Prostate gland (tissue), 2 donors: ENCODE measurements at places on chromosomes 6 and 20. TPM values are rescaled to one million over a fixed set of nuclear protein-coding genes. Genes with fewer than 3 reads are reported as not detected.
A peak's percentile ranks its signal among the peaks of the same experiment; 100 is the strongest.

The SLC13A3 gene
- total RNA-seq, result 16.9 TPM

The SKIC2 gene
- 66.2 TPM for total RNA-seq

The WFDC12 gene
- not detected for total RNA-seq

The MUC22 gene
- 0.17 TPM for total RNA-seq

The IL20RA gene
- total RNA-seq, result 19.9 TPM

The SDHAF4 gene
- total RNA-seq, result 8.5 TPM

The OPRL1 gene
- total RNA-seq, result 1.5 TPM

The LHFPL5 gene
- total RNA-seq, result not detected

The GTSF1L gene
- not detected for total RNA-seq

The GJA10 gene
- not detected for total RNA-seq

The CD40 gene
- 16.9 TPM for total RNA-seq

The PPIL4 gene
- total RNA-seq, result 23.4 TPM

The SMLR1 gene
- total RNA-seq, result not detected

The PKIB gene
- 2.6 TPM for total RNA-seq

The LAMA2 gene
- total RNA-seq, result 10.1 TPM

The CRIP3 gene
- total RNA-seq, result 7.3 TPM

The CRNKL1 gene
- 22.0 TPM for total RNA-seq

The ADGRB3 gene
- total RNA-seq, result 3.1 TPM

GRCh38 chr6:79635232-79635543, 4.1 kb downstream of the SH3BGRL2 start:
- H3K27ac ChIP-seq, result no peak overlapping the region
- no peak for DNase-seq
- H3K36me3 ChIP-seq, result no peaks in the 10 kb centered on the region
- H3K4me1 ChIP-seq, result no peaks in the 10 kb centered on the region
- no peaks in the 10 kb centered on the region for H3K27me3 ChIP-seq

DNA sequence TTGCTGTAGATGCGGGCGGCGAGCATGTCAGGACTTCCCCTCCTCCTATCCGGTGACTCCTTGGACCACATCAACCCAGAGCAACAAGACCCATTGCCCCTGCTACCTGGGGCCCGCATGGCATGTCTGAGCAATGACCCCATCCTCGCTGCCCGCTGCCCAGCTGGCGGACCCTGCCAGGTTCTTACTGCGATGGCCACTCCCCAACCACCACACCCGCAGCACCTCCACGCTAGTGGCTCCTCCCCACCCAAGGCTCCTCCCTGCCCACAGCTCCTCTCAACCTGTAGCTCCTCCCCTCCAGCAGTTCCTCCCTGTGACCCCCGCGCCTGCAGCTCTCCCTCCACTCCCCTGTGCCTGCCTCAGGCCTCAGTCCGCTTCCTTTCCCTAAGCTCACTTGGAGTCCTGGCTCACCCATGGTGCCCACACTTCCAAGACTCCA, 17.6 kb upstream of the SERPINB9 start:
- no peaks in the 10 kb centered on the region for H3K4me1 ChIP-seq
- DNase-seq, result no peak
- no peak overlapping the region for H3K4me3 ChIP-seq
- no peak overlapping the region for H3K27ac ChIP-seq

GRCh38 chr6:147099974-147100373, 104.2 kb upstream of the STXBP5 start:
- no peaks in the 10 kb centered on the region for H3K27me3 ChIP-seq
- no peak for DNase-seq
- no peak overlapping the region for H3K4me3 ChIP-seq
- H3K36me3 ChIP-seq, result no peaks in the 10 kb centered on the region
- H3K4me1 ChIP-seq, result no peaks in the 10 kb centered on the region

GRCh38 chr20:1462834-1463233, 3.8 kb downstream of the NSFL1C start:
- DNase-seq, result no peak
- no peak overlapping the region for H3K27ac ChIP-seq
- H3K27me3 ChIP-seq, result no peaks in the 10 kb centered on the region
- peaks cover 8% of the 10 kb centered on the region for H3K4me1 ChIP-seq

GRCh38 chr20:53445932-53446331, 147.7 kb downstream of the ZNF217 start:
- no peak overlapping the region for H3K27ac ChIP-seq
- no peaks in the 10 kb centered on the region for H3K4me1 ChIP-seq
- DNase-seq, result no peak
- no peaks in the 10 kb centered on the region for H3K36me3 ChIP-seq
- H3K27me3 ChIP-seq, result no peaks in the 10 kb centered on the region

GRCh38 chr20:35871259-35871771, 83.0 kb downstream of the SCAND1 start:
- peak overlapping the region; percentile 57 for H3K27ac ChIP-seq
- no peaks in the 10 kb centered on the region for H3K36me3 ChIP-seq
- no peak overlapping the region for H3K4me3 ChIP-seq

- H3K27me3 ChIP-seq, result no peaks in the 10 kb centered on the region
- no peak overlapping the region for H3K4me3 ChIP-seq
- DNase-seq, result no peak
- no peak overlapping the region for H3K27ac ChIP-seq
- no peaks in the 10 kb centered on the region for H3K4me1 ChIP-seq
- no peaks in the 10 kb centered on the region for H3K36me3 ChIP-seq
Measured at GRCh38 chr6:112195166-112195565, 59.2 kb downstream of the LAMA4 start.

GRCh38 chr6:157235600-157236039, 87.7 kb downstream of the TMEM242 start:
- H3K36me3 ChIP-seq, result no peaks in the 10 kb centered on the region
- DNase-seq, result no peak
- no peaks in the 10 kb centered on the region for H3K27me3 ChIP-seq
- peak overlapping the region; percentile 37 for H3K4me3 ChIP-seq

DNA sequence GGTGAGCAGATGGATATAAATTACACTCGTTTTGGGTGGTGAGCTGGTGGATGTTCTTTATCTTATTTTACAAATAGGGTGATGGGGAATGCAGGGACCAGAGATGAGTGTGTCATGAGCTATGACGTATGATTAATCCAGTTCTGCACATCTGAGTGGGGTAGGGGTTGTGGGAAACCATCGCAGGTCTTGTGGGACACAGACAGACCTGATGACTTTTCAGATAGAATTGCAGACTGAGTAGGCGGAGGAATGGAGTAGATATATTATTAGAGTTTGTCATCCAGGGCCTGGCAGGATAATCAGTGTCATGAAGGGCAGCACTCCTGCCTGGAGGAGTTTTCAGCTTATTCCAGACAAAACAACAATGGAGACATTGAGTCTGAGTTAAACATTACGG, 12.9 kb upstream of the DSP start:
- H3K4me1 ChIP-seq, result no peaks in the 10 kb centered on the region
- no peak for DNase-seq
- H3K27ac ChIP-seq, result no peak overlapping the region
- no peak overlapping the region for H3K4me3 ChIP-seq
- H3K27me3 ChIP-seq, result no peaks in the 10 kb centered on the region

DNA sequence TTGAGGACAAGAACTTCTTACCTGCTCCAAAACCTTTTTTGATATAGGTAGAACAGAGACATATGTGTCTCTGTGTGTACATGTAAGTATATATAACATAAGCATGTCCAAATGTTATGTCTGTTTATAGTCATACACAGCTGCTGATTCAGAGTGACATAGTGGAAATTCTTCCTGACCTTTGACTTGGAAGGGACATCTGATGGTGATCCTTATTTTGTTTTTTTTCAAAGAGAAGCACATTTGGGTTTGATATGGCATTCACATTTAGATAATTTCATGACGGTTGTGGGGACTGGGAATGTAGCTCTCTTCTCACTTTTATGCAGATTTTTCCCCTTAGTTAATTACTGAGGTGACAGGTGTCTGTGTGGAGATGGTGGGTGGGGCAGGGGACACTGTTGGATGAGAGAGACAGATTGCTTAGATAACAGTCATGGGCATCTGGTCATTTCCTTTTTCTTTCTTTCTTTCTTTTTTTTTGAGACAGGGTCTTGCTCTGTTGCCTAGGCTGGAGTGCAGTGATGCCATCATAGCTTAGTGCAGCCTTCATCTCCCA, 39.0 kb downstream of the FARS2 start:
- H3K36me3 ChIP-seq, result no peaks in the 10 kb centered on the region
- H3K27ac ChIP-seq, result no peak overlapping the region
- no peak overlapping the region for H3K4me3 ChIP-seq
- no peaks in the 10 kb centered on the region for H3K27me3 ChIP-seq
- DNase-seq, result no peak

DNA sequence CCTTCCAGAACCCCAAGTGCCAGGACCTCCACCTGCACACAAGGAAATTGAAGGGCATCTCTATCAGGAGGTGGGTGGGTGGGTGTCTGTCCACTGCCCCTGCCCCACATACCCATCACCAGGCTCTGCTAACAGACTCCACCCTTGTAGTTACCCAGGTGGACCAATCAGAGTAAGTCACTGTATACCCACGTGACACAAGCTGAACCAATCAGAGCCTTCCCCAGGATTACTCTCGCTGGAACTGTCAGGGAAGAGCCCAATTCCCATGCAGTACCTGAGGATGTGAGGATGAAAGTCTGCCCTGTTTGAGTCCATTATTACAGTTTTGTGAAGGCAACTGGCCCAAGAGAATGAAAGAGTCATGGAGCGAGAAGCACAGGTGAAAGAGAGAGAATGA, 4.2 kb downstream of the OCSTAMP start:
- H3K36me3 ChIP-seq, result no peaks in the 10 kb centered on the region
- H3K27ac ChIP-seq, result no peak overlapping the region
- no peaks in the 10 kb centered on the region for H3K27me3 ChIP-seq

GRCh38 chr6:51339728-51340127, 521.1 kb downstream of the TFAP2B start:
- no peaks in the 10 kb centered on the region for H3K36me3 ChIP-seq
- no peak overlapping the region for H3K27ac ChIP-seq
- H3K4me1 ChIP-seq, result no peaks in the 10 kb centered on the region
- H3K4me3 ChIP-seq, result no peak overlapping the region
- H3K27me3 ChIP-seq, result no peaks in the 10 kb centered on the region

DNA sequence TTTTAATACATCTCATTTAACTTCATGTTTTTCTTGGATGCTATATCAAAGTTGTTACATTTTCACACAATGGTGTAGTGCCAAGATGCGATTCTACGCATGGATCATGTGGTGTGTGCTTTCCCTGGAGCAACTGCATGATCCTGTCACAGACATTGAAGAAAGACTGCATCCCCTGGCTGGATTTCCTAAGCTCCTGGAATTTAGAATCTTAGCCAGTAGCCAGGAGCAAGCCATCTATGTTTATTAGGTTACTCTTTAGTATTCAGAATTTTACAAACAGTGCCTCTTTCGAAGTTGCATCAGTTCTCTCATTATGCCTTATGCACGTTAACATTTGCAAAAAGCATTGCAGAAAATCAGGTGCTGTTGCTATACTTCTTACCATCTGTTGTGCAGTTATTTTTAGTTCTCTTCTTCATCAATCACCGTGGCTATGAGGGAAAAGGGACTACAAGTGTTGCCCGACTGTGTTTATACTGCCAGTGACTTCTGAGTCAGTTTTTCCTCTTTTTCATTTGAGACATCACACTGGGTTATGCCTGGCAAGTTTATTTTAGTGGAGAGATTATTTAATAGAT, 584.2 kb downstream of the BCKDHB start:
- H3K27me3 ChIP-seq, result no peaks in the 10 kb centered on the region
- no peaks in the 10 kb centered on the region for H3K36me3 ChIP-seq
- no peak overlapping the region for H3K27ac ChIP-seq
- no peaks in the 10 kb centered on the region for H3K4me1 ChIP-seq
- no peak overlapping the region for H3K4me3 ChIP-seq

GRCh38 chr6:11729076-11729475, 49.5 kb downstream of the ADTRP start:
- DNase-seq, result no peak
- no peak overlapping the region for H3K4me3 ChIP-seq
- H3K27me3 ChIP-seq, result no peaks in the 10 kb centered on the region
- no peak overlapping the region for H3K27ac ChIP-seq

- no peak overlapping the region for H3K4me3 ChIP-seq
- no peaks in the 10 kb centered on the region for H3K4me1 ChIP-seq
- no peaks in the 10 kb centered on the region for H3K36me3 ChIP-seq
- no peaks in the 10 kb centered on the region for H3K27me3 ChIP-seq
- no peak overlapping the region for H3K27ac ChIP-seq
- no peak for DNase-seq
Measured at GRCh38 chr20:4569092-4569491, 152.6 kb upstream of the PRND start.

GRCh38 chr20:37702403-37703034, 8.7 kb downstream of the CTNNBL1 start:
- H3K4me3 ChIP-seq, result no peak overlapping the region
- no peaks in the 10 kb centered on the region for H3K4me1 ChIP-seq
- no peak overlapping the region for H3K27ac ChIP-seq
- no peak for DNase-seq
- H3K36me3 ChIP-seq, result no peaks in the 10 kb centered on the region

DNA sequence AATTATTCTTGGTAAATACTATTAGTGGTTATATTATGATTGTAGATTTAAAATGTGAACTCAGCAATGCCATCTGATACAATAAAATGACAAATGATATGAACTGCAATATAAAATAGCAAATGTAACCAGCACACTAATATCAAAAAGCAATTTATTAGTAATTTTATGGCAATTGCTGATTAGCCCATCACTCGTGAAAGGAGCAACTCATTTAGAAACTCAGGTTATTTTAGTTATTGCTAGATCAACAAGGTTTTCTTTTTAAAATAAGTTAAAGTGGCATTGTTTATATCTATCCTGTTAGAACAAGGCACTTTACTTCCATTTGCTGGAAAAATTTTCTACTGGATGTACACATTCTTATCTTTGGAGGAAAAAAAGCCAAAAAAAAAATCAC, 18.4 kb upstream of the MCUR1 start:
- H3K27ac ChIP-seq, result no peak overlapping the region
- H3K36me3 ChIP-seq, result no peaks in the 10 kb centered on the region
- no peaks in the 10 kb centered on the region for H3K27me3 ChIP-seq
- H3K4me3 ChIP-seq, result no peak overlapping the region
